ENCODE measurements at places on chromosomes 1 and 21.

- DNase-seq, result no peak
These were observed 626.2 kb downstream of the SMYD3 start for GRCh38 chr1:245880754-245881403.

- DNase-seq, result no peak
These were observed 25.0 kb upstream of the PRELP start for GRCh38 chr1:203450479-203451149.

DNA sequence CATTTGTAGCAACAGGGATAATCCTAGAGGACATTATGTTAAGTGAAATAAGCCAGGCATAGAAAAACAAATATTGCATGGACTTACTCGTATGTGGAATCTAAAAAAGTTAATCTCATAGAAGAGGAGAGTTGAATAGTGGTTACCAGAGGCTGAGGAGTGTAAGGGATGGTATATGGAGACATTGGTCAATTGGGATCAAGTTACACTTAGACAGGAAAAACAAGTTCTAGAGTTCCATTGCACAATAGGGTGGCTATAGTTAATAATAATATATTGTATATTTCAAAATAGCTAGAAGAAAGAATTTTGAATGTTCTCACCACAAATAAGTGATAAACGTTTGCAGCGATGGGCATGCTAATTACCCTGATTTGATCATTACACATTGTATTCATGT, 354.6 kb downstream of the SEC16B start:
- DNase-seq, result no peak

- no peak for DNase-seq
These were observed 711.4 kb downstream of the MATN1 start for GRCh38 chr1:30011970-30012369.

- DNase-seq, result no peak
These were observed 50.5 kb downstream of the SIK1 start for GRCh38 chr21:43376478-43376882.

GRCh38 chr1:50605186-50605875, 182.1 kb upstream of the DMRTA2 start:
- DNase-seq, result no peak

- no peak for DNase-seq
These were observed 20.2 kb downstream of the RERE start for GRCh38 chr1:8797216-8797615.

DNA sequence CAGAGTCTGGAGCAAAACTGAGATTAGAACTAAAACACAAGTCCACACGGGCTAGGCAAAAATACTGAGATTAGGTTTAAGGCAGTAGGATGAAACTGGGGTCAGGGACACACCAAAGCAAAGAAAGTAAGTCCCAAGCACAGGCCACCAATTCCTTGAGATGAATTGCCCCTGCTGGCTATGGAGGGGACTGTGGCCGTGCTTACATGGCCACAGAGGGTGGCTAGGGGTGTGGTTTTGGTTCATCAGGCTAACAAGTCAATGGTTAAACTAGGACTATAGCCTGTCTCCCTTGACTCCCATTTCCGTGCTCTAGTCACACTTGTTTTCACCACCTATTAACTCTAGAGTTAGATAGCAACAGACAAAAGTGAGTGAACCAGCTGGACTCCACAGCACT, 394.8 kb downstream of the PBX1 start:
- no peak for DNase-seq

DNA sequence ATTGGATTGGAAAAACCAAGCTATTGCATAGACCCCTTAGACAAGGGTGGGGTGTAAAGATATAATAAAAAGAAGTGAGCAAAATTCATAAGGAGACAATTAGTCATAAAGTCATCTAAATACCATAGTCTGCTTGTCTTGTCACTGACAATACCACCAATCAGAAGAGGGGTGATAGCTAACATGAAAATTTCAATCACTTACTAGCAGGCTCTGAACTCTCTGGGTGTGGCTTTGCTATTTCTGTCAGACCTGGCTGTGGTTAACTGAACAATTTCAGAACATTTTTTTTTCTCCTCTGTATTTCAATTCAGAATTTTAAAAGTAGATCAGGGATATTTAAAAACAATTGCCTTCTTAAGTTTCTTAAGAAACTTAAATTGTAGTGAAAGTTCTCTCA, 158.5 kb upstream of the PRMT6 start:
- no peak for DNase-seq

DNA sequence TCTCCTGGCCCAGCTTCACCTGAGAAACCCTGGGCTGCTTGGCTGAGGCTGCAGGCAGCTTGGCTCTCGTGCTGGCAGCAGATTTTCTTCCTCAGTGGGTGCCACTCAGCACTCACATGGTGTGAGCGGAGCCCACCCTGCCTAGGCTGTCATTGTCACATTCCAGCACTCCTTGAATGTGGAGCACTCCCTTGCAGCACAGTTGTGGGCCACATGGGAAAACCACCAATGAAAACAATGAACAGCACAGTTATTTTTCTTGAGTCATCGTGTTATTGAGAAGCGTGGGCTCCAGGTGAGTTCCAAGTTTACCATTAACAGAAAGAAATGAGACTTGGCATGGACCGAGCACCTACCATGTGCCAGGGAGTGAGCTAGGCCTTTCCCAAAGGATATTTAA, 27.2 kb upstream of the TRIM67 start:
- no peak for DNase-seq

DNA sequence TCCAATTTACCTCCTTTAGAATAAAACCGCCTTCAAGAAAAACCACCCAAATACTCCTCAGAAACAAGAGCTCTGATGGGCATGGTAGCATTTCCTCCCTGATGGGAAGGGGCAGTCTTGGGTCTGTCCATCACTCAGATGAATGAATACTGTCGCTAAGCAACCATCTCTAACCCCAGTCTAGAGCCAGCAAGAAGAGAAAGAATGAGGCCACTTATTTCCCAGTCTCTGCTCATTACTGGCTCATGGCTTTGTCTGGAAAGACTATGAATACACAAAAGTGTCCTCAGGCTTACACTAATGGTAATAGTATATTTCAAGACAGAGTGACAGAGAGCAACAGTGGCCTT, 51.0 kb upstream of the F3 start:
- no peak for DNase-seq

GRCh38 chr21:32580949-32581348, 4.4 kb downstream of the TCP10L start:
- no peak for DNase-seq
